ENCODE measurements at places on chromosomes 6 and 20.

DNA sequence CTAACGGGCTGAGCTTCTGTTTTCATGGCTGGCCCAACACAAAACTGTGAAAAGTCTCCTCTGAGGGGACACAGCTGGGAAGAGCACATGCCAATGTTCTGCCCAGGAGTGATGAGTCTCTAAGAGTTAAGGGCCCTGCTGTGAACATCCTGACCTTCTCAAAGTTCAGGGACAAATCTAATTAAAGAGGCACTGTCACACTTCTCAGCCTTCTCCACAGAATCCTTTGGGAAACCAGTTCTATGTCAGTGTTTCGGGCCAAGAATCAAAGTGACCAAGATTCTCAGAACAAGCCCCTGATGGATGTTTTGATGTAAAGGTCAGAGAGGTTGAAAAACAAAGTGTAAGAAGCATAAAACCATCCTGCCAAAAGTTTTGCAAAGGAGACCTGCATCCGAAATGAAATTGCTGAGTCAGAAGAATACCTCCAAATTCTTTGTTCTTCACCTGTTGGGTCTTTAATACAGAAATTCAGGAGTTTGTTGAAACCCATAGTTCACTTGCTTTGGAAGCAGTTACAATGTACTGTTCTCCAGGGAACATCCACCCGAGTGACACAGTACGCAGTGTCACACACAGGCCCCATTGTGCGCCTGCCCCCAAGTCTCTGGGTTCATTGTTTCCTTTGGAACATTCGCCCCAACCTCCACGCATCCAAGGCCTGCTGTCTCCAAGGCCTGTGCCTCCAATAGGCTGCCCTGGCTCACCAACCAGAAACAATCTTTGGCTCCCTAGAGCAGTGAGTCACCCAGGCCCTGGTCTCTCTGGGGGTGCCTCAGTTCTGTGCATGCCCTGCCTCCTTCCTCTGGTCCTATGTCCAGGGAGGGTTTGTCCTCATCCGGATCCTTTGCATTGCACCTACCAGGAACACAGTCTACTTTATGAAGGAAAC is 65.5 kb upstream of the QKI start:
- no peak for DNase-seq

- no peak for DNase-seq
These were observed 30.4 kb downstream of the SYNJ2 start for GRCh38 chr6:158011980-158012566.

- DNase-seq = no peak
These were observed 97.4 kb upstream of the JARID2 start for GRCh38 chr6:15148356-15148946.

GRCh38 chr20:5067877-5068645 is 51.7 kb downstream of the PCNA start:
- DNase-seq = no peak

DNA sequence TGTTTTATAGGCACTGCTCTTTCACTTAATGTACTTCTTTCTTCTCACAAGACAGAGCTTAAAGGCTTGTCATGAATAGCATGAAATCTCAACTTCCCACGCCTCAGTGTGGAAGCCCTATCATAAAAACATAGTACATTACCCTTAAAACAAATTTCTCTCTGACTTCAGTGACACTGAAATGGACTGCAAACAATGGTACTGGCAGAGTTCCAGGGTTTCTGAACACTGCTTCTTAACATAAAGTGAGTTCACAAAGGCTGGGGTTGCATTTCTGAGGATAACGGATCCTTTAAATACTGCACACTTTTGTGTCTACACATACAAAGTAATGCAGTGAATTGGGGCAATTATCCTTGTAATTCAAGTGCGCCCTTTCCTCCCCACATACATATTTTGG is 32.3 kb upstream of the PLEKHG1 start:
- DNase-seq = no peak

DNA sequence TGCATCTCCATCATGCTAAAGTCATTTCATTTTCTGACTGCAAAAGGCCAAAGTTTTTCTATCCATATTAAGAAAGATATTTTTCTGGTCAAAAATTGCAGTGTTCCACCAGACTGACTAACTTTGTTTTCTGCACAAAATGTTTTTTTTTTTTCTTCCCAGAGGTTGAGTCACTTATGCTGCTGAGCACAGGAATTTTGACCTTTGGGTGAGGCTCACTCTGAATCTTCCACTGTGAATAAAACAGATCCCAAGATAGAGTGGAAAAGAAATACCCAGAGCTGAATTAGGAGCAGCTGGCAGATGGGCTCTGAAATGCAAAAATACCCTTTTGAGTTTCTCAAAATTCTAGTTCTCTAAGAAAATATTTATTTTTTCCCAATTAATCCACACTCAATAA is 996.8 kb downstream of the KIF16B start:
- no peak for DNase-seq

GRCh38 chr20:11103866-11104265 is 430.1 kb upstream of the JAG1 start:
- DNase-seq = no peak

DNA sequence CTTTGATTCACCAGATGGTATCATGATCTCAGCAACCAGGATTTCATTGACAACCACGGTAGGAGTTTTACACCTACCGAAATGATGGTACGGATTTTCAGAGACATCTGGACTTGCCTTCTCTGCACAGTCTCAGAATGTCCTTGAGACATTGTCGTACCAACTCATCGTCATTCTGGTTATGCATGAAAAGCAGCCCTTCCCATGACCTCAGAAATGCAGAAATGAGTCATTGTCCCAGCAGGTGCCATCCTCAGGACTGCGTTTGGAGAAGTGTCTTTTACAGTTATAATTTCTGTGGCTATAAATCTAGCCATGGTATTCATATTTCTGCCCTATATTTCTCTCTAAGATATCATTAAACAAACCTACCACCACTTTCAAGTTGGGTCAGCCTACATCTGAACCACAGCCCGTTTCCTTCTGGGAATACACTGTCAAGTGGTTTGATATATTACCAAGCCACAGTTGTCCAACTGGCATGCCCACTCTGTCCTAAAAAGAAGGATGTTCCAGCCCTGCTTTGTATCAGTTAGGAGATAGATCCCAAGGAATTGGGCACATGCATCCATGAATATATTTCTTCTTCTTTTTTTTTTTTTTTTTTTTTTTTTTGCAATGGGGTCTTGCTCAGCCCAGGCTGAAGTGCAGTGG is 7.5 kb upstream of the BFSP1 start:
- DNase-seq = no peak

DNA sequence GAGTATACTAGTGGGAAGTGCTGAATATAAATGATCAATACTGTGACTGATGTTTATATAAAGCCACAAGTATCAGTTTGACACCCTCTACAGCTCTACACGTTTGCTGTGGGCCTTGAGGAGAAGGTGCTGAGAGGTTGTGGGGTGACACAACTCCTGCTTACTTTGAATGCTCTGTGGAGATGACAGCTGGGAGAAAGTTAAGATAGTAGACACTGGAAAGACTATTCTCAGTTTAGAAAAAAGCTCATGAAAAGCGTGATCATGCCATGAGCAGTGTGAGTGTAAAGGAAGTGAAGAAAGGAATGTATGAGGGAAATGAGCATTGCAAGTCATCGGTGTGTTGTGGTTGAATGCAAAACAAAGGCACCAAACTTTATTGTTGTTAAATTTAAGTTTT is 215.8 kb downstream of the UTRN start:
- DNase-seq = no peak

- no peak for DNase-seq
These were observed 289.9 kb upstream of the MMS22L start for GRCh38 chr6:97572943-97573342.

DNA sequence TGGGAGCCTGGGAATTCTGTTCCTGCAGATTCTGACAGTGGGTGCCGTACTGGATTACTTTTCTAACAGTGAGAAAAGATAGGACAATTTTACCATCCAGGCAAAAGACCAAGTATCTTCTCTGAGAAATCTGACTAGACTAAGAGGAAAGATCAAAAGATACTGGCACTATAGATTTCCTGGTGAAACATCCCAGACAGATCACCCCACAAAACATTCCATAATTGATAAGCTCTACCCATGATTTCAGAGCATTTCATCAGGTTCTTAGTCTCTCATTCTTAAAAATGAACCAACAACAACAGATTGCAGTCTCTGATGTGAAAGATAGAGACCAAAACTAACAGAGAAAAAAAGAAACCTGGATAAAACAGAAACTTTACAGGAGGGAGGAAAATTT is 13.6 kb upstream of the UBR2 start:
- no peak for DNase-seq

DNA sequence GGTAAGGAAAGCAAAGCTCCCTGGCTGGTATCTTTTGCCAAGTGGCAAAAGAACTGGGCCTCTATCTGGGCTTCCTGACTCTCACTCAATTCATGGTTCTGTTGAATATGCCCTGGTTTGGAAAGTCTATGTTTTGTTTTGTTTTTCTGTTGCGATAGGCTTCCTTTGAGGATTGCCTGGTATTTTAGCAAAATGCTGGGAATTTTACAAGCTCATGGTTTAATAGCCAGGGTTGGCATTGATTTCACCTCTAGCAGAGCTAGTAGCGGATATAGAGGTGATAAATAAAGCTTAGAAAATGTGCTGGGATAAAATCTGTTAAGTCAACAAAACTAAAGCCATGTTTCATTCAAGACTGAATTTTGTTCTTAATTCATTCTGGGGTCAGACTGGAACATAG is 109.9 kb downstream of the RNF144B start:
- DNase-seq = no peak

DNA sequence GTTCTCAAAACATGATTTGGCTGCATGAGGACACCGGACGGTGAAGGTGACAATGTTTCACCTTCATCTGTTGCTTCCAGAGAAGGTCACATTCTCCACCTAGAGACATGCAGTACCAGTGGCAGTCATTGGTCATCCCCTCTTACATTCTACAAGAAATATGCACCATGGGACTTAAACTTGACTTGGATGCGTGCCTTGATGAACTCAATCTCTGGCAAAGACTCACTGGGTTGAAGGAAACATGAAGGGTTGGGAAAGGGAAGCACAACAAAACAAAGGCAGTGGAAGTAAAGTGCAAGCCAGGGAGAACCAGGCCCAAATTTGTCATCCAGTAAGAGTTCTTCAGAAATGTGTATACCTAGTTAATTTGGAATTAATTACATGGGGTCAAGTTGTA is 39.4 kb upstream of the ARMH2 start:
- no peak for DNase-seq

GRCh38 chr6:149074832-149075258 is 242.7 kb upstream of the TAB2 start:
- no peak for DNase-seq

DNA sequence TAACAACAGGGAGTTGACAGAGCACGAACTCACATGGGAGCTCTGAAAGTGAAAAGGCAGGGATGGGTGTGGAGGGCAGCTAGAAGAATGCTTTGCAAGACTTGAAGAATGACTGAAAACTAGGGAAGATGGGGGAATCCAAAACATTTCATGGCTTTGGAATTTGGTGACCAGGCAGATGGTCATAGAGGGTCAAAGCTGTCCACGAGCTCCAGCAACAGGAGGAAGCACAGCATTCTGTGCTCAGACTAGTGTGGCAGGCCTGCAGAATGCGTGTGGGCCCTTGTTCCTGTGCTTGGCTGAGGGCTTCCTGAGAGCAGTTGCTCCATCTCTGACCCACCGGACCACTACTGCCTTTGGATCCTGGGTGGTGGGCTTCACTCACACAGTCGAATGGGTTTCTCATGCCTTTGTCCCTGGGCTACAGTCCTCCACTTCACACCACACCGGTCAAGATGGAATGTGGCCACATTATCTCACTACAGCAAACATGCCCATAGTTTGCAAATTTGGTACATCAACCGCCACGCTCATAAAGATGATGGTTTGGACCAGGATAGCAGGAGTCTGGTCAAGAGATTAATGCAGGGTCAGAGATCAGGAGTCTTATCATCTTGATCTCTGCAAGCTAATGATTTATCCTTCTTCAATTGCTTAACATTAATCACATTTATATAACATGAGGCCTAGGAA is 100.7 kb downstream of the SGK1 start:
- no peak for DNase-seq

- DNase-seq = no peak
These were observed 197.2 kb upstream of the SOX4 start for GRCh38 chr6:21396313-21396712.

DNA sequence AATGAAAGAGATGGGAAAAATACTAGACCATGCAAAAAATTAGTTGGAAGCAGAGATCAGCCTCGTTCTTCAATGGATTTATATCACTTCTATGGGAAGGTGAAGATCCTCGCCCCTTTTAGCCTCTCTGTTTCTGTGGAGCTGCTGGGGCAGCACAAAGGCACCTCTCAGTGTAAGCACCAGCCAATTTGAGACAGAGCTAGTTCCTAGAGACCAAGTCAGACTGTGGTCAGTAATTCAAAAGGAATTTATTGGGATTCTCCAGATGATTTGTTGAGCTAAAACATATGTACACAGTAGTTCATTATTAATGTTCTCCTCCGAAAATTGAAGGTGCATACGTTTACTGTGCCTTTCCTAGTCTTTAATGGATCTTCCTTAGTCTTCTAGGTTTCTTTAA is 42.4 kb downstream of the SCGN start:
- no peak for DNase-seq

- no peak for DNase-seq
These were observed 10.9 kb upstream of the ATRN start for GRCh38 chr20:3459881-3460307.

DNA sequence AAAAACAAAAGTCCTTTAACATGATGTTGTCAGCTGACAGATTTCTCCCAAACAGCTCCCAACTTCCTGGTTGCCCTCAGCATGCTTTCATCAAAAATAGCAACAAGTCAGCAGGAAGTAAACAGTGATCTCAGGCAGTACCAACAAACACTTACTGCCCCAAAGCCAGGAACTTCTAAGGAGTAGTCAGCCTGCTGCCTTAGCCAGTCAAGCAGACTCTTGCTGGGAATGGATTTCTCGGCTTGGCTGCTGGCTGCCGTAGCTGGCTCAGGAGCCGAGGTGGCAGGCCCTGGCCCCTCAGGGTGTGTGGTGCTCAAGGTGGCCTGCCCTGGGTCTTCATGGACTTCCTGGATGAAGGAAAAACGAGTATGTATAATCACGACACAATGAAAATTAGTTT is 46.6 kb upstream of the EMILIN3 start:
- DNase-seq = no peak

GRCh38 chr20:60253471-60253870 is 295.2 kb downstream of the CDH26 start:
- no peak for DNase-seq

DNA sequence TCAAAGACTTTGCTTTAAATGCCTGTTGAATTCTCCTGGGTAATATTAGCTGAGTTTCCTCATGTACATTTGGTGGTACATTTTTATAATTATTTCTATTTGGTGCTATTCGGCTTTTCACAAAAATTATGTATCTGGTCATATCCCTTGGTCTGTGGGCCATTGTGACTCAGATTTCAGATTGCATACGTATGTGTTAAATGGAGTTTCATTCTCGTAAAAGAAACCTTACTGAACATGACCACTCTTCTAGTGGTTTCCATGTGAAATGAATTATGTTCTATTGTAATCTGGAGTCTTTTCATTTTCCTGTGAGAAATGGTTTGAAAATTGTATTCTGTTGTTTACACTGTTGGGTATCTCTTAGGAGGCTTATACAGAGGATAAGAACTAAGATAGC is 386.2 kb upstream of the FLRT3 start:
- DNase-seq = no peak
